CD4-positive, alpha-beta T cell treated with Interferon gamma for 1 hour (primary cell): ENCODE measurements at places on chromosomes 16 and 17.

DNA sequence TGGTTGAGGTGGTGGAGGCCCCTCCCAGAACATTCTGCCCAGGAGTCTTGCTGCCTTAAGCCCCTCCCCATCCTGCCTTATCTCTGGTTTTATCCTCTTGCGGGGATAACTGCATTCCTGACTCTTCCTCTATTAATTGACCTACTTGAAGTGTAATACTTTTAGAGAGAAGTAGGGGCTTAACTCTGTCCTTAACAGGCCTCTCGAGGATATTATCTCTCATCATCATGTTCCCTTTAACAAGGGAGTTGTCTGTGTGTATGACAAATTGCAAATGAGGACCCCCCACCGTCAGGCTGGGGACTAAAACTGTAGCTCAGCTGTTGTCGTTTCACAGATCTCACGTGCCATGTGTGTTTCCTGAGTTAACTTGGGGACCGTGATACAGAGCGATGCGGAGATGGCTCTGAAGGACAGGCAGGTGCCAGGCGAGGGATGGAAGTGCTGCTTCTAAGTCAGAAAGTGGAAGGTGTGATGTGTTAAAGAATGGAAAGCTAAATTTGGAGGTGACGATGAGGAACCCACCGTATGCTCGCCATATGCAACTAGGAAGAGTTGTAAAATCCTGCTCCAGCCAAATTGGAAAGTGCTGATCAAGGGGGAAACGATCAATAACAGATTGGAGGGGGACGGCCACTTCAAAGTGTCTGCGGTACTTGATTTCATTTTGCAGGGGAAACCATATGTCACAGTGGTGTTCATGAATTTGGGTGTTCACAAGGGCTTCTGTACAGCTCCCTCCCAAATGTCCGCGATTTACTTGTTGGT is 106.3 kb downstream of the RPTOR start:
- no peak for DNase-seq

DNA sequence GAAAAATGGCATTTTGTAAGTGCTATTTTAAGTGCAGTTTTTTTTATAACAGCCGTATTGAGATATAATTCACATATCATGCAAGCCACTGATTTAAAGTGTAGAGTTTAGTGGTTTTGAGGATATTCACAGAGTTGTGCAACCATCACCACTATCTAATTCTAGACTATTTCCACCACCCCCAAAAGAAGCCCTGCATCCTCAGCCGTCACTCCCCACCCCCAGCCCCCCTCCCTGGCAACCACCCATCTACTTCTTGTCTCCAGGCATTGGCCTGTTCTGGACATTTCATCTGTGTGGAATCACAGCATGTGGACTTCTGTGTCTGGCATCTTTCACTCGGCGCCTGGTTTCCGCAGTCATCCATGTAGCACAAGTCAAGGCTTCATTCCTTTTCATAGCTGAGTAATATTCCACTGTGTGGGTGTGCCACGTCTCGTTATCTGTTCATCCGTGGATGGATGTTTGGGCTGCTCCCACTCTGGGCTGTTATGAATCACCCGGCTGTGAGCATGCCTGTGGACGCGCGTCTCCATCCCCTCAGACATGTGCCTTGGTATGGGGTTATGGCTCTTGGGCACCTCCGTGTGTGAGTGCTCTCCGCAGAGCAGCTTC is 138.4 kb upstream of the CIBAR2 start:
- no peak for DNase-seq

DNA sequence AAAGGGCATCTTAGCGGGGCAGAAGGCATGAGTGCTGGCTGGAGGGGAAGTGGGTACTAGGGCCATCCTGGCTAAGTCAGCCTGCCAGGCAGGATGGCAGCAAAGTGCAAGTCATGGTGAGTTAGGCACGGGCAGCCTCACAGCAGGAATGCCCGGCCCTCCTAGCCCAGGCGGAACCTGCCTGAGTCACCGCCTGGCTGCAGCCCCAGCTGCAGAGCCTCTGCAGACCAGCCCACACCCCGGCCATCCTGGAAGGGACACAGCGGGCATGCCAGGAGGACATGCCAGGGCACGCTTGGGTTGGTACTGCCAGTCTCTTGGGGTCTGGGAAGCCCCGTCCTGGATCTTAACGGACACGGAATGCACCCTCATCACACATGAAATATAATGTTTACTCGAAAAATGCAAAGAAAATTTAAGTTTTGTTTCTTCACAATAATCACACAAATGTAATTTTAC is 5.0 kb upstream of the ALDH3A1 start:
- peak; percentile 53 for DNase-seq

DNA sequence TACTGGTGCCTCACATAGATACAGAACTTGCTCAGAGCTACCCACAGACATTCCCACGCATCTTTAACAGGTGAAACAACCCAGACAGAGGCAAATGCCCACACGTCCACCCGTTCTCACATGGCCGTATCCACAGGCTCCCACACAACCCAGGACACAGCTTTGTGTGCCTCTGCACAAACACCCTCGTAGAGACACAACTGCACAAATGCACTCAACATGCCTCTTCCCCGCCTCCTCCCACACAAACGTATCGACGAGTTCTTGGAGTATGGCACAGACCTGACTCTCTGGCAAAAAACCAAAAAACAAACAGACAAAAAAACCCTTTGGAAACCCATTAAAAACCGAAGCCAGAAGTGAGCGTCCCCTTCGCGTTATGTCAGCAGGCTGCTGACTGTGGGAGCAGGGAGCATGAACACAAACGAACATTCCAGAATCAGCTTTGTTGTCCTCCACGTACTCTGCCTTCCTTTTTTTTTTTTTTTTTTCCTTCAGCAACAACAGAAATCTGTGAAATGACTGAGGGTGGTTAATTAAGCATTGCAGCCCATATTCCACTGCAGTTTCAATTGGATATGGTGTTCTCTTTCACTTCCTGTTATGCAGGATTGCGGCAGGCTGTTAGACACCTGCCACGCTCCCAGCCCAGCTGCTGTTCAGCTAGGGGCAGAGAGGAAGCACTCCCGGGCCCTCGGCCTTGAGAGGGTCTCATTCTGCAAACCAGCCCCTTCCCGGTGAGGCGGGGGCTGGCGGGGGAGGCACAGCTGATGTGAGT is 313.7 kb downstream of the MAF start:
- DNase-seq, result peak; percentile 38

DNA sequence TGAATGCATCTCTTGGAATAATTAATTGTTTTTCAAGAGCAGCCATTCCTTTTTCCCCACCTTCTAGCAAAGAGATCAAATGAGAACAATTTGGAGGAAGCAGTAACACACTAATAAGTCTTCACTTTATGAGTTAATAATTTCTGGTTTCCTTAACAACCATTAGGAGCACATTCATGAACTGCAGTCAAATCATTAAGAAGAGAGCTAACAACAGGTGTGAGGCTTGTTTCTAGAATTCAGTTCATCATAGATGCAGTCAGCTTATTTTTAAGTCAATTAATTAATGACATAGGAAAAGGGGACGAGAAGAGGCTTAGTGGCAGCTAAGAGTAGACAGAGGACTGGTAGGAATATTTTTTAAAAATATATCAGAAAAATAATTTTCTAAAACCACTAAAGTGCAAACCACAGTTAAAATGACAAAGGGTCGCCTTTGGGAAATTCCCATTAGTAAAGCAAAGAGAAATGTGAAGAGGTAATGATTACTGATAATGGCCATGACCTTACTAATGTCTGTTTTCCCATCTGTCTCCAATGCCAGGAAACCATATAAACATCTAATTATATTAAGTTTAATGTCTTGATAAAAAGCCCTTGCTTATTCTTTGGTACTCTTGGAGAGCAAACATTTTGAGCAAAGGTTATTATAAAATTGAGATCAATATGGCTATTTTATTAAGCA is 184.2 kb downstream of the KCNJ2 start:
- DNase-seq, result no peak

DNA sequence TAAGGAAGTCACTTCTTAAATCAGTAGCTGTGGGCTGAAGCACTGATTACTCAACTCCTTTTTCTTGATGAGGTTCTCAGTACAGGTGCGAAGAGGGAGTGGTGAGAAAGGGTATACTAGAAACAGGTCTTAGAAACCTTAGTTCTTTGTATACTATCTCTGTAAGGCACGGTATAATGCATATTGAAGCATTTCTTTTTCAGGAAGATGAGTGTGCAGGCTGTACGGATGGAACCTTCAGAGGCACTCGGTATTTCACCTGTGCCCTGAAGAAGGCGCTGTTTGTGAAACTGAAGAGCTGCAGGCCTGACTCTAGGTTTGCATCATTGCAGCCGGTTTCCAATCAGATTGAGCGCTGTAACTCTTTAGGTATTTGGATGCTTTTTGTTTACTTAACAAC is 39.2 kb downstream of the CYLD start:
- DNase-seq, result no peak

GRCh38 chr16:79412783-79413225 is 187.7 kb downstream of the MAF start:
- DNase-seq, result no peak

DNA sequence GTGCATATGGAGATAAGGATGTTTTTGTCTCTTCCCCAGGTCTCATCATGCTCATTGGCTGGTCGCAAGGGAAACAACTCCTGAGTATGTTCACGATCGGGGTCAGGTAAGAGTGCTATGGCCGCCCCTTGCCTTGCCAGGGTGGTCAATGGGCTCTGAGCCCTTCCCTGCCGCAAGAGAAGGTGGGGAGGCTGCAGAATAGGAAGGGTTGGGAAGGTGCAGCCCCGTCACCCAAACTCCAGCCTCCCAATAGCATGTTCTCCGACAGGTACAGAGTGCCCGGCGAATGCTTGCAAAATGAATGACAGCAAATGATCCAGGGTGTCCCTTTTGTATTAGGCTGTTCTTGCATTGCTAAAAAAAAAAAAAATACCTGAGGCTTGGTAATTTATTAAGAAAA is 57.4 kb downstream of the ATP2C2 start:
- no peak for DNase-seq

- DNase-seq, result no peak
Measured at GRCh38 chr17:43396491-43397060, 2.2 kb upstream of the ARL4D start.

DNA sequence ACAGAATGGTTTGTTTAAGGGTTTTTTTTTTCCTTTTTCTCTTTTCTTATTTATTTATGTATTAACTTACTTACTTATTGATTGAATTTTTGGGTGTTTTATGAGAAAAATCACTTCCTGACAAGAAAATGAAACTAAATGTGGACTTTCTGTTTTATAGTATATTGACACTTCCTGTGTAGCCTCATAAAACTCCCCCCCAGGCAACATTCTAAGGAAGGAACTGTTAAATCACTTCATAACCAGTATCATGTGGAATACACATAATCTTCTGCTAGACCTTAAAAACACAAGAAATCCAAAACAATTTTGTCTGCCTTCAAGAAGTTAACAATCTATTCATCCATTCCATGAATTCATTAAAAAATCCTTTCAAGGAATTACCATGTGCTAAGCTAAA is 164.1 kb upstream of the TOM1L1 start:
- no peak for DNase-seq

- DNase-seq, result no peak
Measured at GRCh38 chr16:12651765-12652512, 151.7 kb downstream of the CPPED1 start.

DNA sequence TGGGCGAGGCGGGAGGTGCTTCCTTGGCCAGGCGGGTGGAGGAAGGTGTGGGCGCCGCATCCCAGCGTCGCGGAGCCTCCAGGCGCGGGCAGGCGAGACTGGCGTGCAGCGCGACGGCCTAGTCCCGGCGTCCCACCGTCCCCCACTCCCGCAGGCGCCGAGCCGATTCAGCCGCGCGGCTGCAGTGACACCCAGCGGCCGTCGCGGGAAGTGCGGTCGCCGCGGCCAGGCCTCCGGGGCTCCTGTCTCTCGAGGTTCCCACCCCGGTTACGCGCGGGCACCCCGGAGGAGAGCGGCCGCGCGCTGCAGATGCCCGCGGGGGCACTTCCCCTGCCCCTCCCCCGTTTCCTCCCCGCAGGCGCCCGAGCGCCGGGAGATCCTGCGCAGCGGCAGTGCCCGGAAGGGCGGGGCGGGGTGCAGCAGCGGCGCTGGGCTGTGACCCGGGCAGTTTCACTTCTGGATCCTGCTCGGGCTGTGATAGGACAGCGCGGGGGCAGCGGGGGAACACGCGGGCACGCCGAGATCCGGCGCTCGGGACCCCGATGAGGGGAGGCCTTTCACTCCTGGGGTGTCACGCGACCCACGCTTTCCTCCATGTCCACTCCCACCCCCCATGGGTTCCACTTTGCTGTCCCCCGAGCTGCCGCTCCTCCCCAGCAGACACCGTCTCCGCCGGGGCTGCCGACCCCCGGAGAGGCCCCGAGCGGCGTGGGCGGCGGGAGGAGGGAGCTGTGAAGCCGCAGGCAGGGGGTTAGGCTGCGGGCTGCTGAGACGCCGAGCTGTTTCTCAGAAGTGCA is 16.6 kb downstream of the GRB7 start:
- peak; percentile 99 for DNase-seq

DNA sequence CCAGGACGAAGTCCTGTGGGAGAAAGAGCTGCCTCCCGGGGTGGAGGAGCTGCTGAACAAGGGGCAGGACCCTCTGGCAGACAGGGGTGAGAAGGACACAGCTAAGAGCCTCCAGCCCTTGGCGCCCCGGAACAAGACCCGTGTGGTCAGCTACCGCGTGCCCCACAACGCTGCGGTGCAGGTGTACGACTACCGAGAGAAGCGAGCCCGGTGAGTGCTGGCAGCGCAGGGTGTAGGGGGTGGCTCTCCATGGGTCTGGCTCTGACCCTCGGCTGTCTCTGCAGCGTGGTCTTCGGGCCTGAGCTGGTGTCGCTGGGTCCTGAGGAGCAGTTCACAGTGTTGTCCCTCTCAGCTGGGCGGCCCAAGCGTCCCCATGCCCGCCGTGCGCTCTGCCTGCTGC is 21.4 kb downstream of the MVP start:
- DNase-seq, result no peak

DNA sequence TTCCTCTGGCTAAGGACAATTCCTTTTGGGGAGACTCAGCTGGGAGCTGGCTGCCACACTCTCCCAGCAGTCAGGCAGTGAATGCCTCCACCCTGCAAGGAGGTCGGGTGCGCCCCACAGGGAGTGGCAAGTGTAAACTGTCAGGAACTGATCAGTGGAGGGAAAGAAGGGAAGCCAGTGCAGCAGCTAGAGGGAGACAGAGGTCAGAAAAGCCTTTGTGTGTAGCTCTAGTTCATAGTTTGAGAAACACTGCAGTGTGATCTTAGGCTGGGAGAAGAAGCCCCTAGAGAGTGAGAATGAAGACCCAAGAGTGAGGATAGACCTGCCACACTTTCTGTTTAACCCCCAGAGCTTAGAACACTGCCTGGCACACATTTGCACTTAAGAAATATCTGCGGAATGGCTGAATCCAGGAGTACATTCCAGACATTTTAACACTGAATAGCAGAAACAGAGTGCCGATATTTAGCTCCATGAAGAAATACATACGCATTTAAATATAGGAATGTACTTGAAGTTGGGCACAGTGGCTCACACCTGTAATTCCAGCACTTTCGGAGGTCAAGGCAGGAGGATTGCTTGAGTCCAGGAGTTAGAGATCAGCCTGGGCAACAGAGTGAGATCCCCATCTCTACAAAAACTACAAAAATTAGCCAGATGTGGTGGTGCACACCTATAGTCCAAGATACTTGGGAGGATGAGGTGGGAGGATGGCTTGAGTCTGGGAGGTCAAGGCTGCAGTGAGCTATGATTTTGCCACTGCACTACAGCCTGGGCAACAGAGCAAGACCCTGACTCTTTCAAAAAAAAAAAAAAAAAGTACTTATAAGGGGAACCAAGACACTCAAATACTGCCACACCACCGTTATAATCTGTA is 11.1 kb upstream of the SLC5A11 start:
- no peak for DNase-seq
